NCI-H2081 treated with DMSO at 0.1 percent for 48 hours (cell line): ENCODE measurements at places on chromosomes 16 and 17.

DNA sequence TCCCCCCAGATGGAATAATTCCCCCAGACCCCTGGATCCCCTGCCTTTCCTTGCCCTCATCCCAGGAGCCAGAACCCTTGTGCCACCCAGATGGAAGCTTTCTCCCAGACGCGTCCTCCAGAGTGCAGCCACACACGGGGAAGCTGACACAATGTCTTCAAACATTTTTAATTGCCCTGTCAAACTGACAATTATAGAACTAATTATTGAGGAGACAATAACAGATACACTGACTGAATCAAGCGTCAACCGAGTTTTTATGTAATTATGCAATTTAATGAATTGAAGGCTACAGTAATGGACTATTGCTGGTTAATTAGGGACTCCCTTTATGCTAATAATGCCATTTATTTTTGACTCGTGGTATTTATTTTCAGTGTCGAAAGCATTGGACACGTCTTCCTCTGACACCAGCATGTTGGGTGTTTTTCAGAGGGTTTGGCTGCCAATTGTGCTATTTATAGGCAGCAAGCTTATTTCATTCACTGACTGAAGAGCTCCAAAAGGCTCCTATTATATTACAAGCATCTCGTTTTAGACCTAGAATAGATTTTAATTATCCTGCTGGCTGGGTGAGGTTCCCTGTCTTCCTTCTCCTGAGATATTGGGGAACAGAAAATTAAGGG is 298.2 kb upstream of the C16orf82 start:
- no peak for DNase-seq

GRCh38 chr17:19487024-19487600 is 46.5 kb upstream of the SLC47A1 start:
- DNase-seq, result no peak

- no peak for DNase-seq
Measured at GRCh38 chr16:64416216-64417005, 705.5 kb downstream of the CDH11 start.

DNA sequence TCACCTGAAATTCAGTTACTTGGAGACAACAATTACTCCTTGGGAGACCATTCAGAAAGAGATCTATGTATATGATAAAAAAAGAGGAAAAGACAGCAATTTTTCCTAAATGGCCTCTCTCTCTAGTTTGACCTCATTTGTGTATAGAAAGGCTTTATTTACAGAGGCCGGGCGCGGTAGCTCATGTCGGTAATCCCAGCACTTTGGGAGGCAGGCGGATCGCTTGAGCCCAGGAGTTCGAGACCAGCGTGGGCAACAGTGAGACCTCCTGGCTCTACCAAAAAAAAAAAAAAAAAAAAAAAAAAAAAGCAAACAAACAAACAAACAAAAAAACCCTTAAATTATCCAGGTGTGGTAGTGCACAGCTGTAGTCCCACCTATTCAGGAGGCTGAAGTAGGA is 20.7 kb downstream of the GRB2 start:
- DNase-seq, result no peak

GRCh38 chr17:35614810-35615209 is 27.7 kb downstream of the AP2B1 start:
- DNase-seq, result no peak

- DNase-seq, result no peak
Measured at GRCh38 chr17:57328109-57328882, 72.0 kb downstream of the MSI2 start.

GRCh38 chr17:12330456-12330855 is 309.8 kb downstream of the MAP2K4 start:
- DNase-seq, result no peak

DNA sequence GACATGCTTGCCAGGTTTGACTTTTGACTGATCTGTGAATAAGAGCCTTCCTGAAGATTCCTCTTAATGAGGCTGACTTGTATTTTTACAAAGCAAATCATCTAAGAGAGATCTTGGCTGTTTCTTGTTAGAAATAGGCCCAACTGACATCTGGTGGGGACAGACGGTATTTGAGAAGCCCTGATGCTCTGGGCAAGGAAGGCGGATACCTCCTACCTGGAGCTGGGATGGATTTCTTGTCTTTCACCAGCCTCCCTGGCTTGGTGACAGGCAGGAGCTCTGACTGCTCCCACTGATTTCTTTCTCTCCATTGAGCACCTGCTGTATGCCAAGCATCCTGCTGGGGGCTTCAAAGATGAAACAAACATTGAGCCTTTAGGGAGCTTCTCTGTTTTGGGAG is 40.4 kb downstream of the AKAP1 start:
- no peak for DNase-seq

DNA sequence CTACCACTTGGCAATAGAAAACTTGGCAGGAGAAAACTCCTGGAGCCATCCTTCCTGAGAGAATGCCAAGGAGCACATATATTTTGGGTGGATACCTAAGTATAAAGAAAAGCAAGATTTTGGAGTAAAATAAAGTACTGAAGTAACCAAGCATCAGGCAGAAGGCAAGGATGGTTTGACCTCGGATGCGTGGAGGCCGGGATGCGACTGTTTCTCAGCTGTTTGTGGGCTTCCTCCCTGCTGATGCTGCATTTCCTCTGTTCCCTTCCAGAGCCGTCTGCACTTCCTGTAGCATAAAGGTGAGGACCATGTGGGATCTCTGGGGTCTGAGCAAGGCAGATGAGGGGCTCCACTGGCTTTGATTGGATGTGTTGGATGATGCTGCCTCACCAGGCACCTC is 5.5 kb upstream of the TCF25 start:
- no peak for DNase-seq

- no peak for DNase-seq
Measured at GRCh38 chr16:53131050-53131362, 76.2 kb downstream of the CHD9 start.

GRCh38 chr17:7579834-7580603 is 581 bp downstream of the CD68 start:
- no peak for DNase-seq

- no peak for DNase-seq
Measured at GRCh38 chr16:58449768-58450167, 50.2 kb upstream of the NDRG4 start.
